DMS79 treated with DMSO at 0.1 percent for 48 hours (cell line): ENCODE measurements at places on chromosomes 5 and 9.

GRCh38 chr5:139745132-139745799 is 50.3 kb upstream of the PSD2 start:
- DNase-seq = no peak

DNA sequence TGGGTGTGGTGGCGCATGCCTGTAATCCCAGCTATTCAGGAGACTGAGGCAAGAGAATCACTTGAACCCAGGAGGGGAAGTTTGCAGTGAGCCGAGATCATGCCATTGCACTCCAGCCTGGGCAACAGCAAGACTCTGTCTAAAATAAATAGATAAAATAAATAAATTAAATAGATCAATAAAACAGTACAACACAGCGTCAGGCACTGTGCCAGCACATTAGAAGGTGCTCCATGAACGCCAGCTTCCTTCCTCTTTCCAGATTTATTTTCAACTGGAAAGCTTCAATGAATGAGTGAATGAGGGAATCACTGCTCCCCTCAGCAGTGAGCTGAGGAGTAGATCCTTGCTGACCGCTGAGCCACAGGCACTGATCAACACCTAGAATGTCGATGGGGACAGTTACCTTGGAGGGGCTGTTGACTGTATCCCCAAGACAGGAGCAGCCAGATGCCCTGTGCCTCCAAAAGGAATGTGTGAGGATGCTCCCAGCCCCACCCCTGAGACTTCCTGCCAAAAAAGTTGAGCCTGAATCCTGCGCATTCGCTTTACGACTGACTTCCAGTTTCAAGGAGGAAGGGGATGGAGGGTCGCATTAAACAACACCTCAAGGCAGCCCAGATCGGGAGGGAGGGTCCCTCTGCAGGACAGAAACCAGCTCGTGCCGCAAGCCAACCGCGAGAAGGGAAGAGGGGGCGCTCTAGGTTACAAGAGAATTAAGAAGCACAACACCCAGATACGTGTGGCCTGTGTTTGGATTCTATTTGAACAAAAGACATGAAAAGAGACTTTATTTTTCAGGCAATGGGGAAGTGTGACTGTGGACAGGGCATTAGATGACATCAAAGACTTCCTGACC is 54.0 kb upstream of the CNOT6 start:
- no peak for DNase-seq

GRCh38 chr5:154780128-154780527 is 25.0 kb downstream of the LARP1 start:
- DNase-seq = no peak

- DNase-seq = no peak
These were observed 399.8 kb downstream of the OSTF1 start for GRCh38 chr9:75487856-75488718.

GRCh38 chr5:37005946-37006540 is 129.5 kb downstream of the NIPBL start:
- DNase-seq = peak; percentile 4

- DNase-seq = no peak
These were observed 103.1 kb upstream of the SLC44A1 start for GRCh38 chr9:105141146-105141975.

- DNase-seq = peak; percentile 70
These were observed 39.4 kb downstream of the SUSD1 start for GRCh38 chr9:112135706-112136105.

DNA sequence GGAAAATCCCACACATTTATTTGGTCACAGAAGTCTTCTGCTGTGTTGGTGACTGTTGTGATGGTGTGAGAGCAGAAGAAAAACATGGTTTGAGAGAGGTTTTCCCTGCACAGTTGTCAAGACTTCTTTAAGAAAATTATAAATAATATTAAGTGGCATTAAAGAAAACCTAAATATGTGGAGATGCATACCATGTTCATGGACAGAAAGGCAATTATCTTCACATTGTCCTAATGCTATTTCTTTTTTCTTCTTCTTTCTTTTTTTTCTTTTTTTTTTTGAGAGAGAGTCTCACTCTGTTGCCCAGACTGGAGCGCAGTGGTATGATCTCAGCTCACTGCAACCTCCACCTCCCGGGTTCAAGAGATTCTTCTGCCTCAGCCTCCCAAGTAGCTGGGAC is 24.3 kb upstream of the ERGIC1 start:
- no peak for DNase-seq

- DNase-seq = no peak
These were observed 2.4 kb downstream of the ACTL7A start for GRCh38 chr9:108864446-108864845.

GRCh38 chr5:162456086-162456485 is 388.5 kb downstream of the GABRG2 start:
- DNase-seq = no peak

GRCh38 chr9:111860443-111860842 is 36.2 kb upstream of the UGCG start:
- no peak for DNase-seq

GRCh38 chr9:87793292-87793691 is 67.4 kb downstream of the CTSL start:
- DNase-seq = no peak

- DNase-seq = no peak
These were observed 54.7 kb upstream of the SNX2 start for GRCh38 chr5:122719991-122720746.

DNA sequence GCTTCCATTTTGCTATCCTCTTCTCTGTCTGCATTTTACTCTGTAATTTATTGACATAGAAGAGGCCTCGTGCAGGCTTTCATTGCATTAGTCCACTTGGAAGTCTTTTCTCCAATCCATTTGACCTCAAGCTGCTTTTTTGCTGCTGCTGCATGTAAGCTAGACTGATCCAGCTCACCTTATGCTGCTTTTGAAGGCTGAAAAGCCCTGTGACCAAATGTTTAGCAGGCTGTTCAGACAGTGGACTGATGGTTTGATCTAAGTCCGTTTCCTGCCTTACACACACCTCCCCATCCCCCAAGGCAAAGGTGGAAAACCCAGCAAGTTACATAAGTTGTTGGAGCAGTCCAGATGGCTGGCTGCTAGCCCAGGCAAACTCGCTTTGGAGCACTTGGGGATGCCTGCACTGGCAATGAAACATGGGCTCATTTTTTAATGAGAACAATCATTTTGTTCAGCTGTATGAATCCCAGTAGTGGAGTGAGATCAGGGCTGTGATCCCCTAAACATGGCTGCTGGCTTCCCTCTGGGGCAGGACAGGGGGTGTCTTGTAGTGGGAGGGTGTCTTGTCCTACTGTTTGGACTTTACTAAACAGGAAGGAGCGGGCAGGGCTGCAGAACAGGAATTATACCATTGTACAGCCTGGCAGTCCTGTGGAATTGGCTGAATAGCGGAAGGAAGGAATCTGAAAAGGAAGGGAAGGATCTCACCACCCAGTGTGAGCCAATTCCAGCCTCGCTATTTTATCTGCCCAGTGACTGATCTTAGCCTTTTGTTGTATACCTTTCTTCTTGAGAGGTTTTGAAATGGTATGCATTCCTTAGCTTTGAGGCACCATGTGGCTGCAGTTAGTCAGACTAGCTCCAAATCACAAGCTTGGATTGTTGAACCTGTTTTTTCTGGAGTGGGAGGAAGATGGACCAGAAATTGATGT is 212.0 kb downstream of the ARHGAP26 start:
- DNase-seq = peak; percentile 33

- DNase-seq = no peak
These were observed 17.4 kb downstream of the ANKS6 start for GRCh38 chr9:98778711-98779530.

DNA sequence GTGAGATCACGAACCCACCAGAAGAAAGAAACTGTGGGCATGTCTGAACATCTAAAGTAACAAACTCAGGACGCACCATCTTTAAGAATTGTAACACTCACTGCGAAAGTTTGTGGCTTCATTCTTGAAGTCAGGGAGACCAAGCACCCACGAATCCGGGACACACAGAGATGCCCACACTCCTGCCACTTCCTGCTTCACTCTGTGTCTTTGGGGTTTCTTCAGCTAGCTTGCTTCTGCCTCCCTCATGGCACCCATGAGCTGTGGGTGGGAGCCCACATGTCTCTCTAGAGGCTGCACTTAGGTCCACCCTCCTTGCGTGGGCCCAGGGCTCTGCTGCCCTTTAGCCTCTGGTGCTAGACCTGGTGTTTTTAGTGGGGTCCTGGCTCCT is 61.2 kb upstream of the CNOT6 start:
- no peak for DNase-seq

DNA sequence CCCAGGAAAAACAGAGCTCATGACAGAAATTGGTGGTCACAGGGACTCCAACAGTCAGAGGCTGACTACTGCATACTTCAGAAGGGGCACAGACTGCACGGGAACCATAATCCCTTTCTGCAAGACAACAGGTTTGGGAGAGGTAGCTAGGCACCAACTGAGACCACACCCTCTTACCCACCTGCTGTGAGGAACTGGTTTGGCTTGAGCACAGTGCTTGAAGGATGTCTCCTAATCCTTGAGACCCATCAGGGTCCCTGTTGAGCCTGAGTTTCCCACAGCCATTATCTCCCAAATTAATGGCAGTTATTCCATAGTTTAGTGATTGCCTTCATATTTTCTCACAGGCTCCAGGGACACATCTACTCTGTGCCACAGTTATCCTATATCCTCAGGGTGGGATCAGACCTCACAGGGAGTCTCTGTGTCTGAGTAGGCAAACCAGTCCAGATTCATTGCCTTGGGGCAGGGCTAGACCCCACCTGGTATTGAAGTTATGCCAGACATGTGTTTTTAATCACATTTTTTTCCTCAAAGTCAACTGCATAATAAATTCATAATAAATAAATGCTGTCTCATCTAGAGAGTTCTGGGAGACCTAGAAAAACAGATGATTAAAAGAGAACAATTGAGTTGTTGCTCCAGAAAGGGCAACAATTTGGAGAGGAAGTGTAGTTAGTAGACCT is 9.3 kb upstream of the CAST start:
- no peak for DNase-seq

DNA sequence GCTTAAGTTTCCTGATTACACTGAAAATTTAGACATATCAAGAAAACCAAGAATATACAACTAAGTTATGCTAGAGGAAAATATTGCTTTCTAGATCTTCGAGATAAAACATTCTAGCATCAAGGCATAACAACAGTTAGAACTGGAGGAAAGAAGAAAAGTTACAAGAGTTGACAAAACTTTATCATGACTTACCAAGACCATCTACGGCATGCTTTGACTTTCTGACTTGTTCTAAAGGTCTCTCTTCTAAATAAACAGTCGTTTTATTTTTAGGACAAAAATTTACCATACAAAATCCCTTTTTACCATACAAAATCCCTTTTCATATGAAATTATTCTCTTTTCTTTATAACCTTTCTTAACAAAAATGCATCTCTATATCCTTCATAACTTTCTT is 1110.1 kb upstream of the CDH10 start:
- no peak for DNase-seq

- DNase-seq = no peak
These were observed 22.6 kb downstream of the DOCK8 start for GRCh38 chr9:237141-237857.

DNA sequence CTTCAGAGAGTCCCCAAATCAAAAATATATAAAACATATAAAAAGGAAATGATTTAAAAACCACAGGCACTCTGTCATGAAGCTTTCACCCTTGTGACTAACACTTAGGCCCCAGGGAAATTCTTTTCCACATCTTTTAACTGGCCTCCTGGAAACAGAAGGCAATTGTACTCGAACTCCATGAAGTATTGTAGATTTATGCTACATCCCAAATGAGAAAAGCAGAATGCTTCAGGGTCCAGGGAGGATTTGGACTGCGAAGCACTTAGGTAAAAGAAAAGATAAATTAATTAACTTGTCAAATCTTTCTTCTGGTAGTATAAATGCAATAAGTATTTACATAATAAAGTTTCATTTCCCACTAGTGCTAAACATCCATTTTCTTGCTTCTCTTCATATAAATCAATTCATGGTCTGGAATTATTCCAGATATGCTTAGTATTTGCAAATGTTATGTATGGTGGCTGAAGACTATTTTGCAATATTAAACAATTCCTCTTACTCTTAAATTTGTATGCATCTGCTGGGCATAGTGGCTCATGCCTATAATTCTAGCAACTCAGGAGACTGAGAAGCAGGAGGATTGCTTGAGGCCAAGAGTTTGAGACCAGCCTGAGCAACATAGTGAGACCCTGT is 64.9 kb upstream of the ELL2 start:
- no peak for DNase-seq

DNA sequence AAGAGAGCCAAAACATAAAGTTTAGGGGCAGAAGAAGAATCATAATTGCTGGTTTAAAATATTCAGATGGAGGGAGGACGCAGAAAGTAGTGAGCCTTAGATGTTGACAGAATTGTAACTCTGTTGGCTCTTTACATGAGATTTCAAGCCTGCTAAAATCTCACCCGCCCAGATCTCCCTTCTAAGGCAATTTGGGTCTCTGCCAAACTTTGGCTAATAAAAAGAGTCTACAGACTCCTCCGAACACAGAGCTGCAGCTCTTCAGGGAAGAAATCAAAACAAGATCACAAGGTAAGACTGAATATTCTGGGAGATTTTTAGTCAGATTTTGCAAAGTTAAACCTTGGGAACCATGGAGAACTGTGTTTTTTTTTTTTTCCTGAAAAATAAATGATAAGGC is at the start of gene IL33:
IL33 (plus strand) TSS at position 246 of the 400 bp plus-strand sequence. CDS start 25,888 bp downstream, outside the sequence.
- peak; percentile 10 for DNase-seq

GRCh38 chr5:1961304-1961946 is 78.7 kb upstream of the IRX4 start:
- DNase-seq = no peak

DNA sequence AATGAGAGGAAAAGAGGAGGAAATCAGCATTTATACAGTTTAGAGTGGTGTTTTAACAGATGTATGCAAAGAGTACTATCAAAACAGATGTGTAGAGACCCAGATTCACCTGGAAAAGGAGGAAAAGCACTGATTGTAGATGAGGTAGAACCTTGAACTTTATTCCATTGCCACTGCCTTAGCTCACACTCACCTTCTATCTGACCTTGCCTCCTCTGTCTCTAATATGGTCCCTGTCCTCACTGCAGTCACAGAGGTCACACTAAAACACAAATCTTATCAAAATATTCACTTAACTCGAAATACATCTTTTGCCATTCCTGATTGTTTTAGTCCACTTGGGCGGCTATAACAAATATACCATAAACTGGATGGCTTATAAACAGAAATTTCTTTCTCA is 7.0 kb downstream of the GIN1 start:
- no peak for DNase-seq

GRCh38 chr9:93613174-93613573 is 36.8 kb downstream of the PHF2 start:
- no peak for DNase-seq

DNA sequence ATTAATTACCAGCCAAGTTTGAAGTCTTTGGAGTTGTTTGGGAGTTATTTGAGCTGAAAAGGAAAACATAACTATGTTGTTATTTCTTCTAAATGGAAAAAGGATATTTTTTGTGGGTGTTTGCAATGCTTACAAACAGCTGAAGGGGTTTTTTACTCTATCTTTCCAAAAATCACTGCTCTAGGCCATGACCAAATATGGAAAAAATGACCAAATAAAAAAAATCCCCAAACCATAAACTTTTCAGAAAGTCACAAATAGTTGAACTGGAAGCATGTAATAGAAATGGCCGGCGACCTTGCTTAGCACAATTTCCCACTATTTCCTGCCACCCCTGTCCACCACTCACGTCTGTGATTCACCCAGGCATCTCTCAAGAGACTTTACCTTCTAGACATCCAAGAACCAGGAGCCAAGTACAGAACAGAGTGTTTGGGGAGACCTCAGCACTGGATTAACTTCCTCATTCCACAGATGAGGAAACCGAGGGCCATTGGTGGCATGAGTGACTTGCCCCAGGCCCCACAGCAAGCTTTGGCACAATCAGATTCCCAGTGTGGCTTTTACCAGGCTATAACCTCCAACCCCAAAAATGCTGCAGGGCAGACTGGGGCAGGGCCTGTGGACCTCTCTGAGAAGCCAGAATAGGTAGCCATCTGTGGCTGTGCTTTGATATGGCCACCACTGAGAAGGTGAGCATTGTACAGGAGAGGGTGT is 84.5 kb downstream of the NRG2 start:
- DNase-seq = no peak
